ENCODE measurements at places on chromosomes 5 and 9.

- DNase-seq: peak; percentile 65
Measured at GRCh38 chr5:61362796-61363368, 30.8 kb downstream of the ZSWIM6 start.

GRCh38 chr5:73365990-73366667, 82.4 kb downstream of the FOXD1 start:
- DNase-seq: no peak

- no peak for DNase-seq
Measured at GRCh38 chr5:151464101-151464500, 16.7 kb downstream of the SLC36A1 start.

GRCh38 chr5:172904643-172905345, 54.4 kb upstream of the RPL26L1 start:
- peak; percentile 68 for DNase-seq

DNA sequence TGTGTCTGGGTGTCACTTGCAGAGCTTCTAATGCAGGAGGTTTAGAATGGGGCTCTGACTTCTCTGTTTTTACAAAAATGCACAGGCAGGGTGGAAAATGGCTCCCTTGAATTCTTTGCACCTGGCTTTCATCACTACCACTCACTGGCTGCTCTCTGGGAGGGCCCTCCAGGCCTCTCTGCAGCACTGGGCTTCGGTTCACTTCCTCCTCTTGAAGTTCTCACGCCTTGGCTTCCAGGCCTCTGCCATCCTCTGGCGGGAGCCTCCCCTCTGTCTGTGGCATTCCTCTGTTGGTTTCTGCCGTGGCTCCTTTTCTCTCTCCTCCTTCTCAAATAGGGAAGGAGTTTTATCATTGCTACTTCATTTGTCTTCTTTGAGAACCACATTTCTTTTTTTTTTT, 2.8 kb upstream of the PRLR start:
- DNase-seq: no peak

DNA sequence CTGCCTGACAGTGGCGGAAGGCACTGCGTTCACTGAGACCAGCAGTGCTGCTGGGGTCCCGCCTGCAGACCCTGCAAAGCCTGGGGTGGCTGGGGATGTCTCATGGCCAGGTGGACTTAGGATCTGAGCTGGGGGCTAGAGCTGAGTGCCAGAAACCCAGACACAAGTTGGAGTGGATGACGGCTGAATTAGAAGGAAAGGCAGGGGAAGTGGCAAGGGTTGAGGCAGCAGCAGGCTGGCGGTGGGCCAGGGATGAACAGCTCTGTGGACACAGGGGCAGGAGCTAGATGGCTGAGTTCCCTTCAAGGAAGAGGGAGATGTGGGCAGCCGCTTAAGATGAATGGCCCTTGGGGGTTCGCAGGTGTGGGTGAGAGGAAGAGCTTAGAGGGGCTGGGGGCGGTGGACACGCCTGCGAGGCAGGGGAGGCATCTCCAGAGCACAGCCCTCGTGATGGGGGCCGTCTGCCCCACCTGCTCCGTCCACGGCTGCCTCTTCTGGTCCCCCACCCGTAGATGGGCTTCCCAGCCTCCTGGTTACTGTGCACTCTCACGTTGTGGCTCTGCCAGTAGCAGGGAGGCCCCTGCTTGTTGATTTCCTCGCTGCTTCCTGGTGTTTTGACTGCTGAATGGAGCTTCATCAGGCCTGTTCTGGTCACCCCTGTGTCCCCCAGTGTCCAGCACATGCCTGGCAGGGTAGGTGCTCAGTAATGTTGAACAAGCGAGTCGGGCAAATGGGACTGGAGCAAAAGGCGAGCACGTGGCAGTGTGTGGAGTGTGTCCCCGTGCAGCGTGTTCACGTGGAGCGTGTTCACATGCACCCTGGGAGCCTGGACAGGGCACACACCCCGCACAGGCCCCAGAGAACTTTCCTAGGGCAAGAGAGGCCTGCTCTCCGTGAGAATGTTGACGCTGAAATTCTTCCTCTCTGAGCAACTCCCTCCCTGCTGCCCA, 168.2 kb downstream of the CACNA1B start:
- peak; percentile 27 for DNase-seq

GRCh38 chr5:149133795-149134777, 7.2 kb upstream of the ABLIM3 start:
- DNase-seq: no peak

DNA sequence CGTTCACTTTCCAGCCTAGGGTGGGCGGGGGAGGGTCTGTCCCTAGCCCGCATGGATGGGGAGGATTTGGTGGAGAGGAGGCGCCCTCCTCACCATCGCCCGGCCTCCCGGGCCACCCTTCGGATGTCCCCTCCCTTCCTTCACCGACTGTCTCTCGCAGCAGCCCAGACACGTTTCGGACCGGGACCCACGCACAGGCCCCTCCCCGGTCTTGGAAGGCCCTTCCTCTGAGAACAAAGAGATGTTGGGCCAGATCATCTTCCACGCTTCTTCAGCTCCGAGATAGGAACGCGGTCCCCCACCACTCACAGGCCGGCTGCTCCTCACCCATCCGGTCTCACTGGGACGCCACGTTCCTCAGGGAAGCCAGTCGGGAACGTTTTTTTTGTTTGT, 640 bp upstream of the DPM2 start:
- peak; percentile 76 for DNase-seq

DNA sequence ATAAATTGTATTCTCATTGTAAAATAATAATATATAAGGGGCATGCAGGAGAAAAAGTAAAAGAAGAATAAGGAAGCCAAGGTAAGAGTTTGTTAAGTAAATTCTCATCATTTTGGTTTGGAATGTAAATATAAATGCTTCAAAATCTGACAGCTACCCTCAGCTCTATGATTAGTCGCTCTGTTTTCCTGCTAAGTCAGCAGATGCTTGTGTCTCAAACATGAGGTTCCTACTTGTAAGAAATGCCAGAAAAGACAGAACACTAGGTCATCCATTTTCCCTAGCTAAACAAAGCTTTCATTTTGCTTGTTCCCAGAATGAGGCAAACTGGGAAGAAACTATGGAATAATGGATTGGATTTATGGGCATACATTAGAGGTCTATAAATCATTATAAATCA, 293.1 kb downstream of the DMRTA1 start:
- no peak for DNase-seq

GRCh38 chr5:151906246-151906645, 18.4 kb downstream of the GLRA1 start:
- no peak for DNase-seq

DNA sequence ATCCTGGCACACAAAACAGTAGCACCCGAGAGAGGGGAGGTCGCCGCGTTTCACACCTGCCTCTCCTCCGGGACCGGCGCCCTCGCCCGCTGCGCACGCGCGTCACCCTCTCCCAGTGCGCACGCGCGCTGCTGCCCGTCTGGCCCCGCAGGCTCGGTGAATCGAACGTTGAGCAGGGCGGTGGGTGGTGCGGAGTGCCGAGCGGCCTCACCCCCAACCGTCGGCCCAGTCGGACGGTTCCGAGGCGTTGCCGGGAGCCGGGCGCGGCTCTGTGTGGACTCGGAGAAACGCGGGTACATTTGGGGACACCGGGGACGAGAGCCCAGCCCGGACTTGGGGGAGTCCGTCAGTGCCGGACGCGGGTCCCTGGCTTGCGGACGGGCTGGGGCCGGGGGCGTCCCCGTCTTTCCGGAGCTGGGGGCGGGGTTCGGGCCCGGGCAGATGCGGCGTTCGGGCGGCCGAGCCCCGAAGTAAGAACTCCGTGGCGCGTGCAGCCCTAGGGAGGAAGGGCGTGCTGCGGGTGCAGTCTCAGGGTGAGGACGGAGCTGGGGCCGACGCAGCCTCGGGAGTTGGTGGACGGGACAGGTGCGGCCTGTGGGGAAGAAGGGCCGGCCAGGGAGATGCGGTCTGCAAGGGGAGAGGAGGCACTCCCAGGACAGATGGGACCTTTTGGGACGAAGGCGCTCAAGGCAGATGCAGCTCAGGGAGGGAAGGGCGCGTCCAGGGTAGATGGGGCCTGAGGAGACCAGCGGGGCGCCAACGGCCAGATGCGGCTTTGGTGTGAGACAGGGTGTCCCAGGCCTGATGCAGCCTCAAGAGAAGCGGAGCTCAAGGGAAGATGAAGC, at the start of gene POMT1:
POMT1 (plus strand) TSS at position 138 of the 845 bp plus-strand sequence. CDS start 1,301 bp downstream, outside the sequence.
- DNase-seq: peak; percentile 96

DNA sequence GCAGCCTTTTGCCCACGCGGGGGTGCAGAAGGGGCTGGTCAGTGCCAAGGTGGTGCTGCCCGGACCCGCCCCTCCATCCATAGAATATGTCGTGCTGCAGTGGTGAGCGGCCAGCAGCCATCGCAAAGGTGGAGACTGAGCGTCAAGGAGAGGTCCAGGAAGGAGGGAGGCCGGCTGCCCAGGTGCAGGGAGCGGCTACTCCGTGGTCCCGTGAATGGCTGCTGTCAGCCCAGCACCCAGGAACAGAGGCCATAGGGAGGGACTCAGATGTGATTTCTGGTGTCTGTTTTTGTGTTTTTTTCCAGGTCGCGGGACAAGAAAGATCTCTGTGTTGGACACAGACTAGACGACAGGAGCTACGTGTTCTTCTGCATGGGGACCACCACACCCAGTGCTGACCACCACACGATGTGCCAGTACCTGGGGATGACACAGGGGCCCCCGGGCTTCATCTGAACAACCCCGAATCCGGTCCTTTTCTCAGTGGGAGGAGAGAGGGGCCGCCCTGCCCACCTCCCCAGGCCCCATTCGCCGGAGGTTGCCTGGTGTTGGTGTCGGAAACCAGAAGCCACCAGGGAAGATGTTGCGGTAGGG, 29.0 kb downstream of the PAEP start:
- DNase-seq: no peak

- no peak for DNase-seq
Measured at GRCh38 chr5:52880541-52880940, 92.8 kb downstream of the ITGA1 start.

DNA sequence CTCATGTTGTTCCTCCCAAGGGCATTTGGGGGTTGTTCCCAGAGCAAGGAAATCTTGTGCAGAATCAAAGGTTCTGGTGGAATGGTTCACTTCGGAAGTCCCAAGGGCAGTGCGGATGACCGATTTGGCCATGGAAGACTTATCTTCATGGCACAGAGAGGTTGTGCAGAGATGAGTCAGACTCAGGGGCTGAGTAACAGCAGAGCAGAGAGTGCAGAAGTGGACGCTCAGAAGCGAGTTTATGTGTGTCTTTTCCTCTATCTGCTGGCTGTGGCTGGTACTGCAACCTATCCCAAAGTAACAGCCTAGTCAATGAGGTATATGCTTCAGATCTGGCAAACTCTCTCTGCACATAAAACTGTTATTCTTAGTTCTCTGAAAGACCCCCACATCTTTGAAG, 118.1 kb downstream of the DPYSL3 start:
- DNase-seq: peak; percentile 82

GRCh38 chr9:119544492-119544891, 175.3 kb upstream of the BRINP1 start:
- peak; percentile 71 for DNase-seq

GRCh38 chr5:14699807-14700400, 35.4 kb downstream of the OTULIN start:
- DNase-seq: no peak

GRCh38 chr5:62385131-62385530, 18.6 kb downstream of the DIMT1 start:
- no peak for DNase-seq

DNA sequence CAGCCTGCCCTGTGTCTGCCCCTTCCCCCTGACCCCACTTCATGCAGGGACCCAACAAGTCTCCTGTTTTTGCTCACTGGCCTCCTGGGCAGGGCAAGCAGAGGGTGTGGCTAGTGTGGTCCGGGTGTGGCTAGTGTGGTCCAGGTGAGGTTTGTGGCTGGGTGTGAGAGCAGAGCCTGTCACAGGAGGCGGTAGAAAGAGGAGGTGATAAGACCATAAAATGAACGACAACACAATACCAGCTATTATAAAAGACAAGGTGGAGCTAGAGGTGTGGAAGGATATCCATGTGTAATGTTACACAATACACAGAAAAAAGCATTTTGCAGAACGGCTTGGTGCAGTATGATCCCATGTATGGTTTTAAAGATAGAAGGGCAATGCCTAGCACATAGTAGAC, 23.3 kb downstream of the SPRY4 start:
- DNase-seq: no peak

- peak; percentile 71 for DNase-seq
Measured at GRCh38 chr5:168941901-168942300, 359.0 kb downstream of the SLIT3 start.

DNA sequence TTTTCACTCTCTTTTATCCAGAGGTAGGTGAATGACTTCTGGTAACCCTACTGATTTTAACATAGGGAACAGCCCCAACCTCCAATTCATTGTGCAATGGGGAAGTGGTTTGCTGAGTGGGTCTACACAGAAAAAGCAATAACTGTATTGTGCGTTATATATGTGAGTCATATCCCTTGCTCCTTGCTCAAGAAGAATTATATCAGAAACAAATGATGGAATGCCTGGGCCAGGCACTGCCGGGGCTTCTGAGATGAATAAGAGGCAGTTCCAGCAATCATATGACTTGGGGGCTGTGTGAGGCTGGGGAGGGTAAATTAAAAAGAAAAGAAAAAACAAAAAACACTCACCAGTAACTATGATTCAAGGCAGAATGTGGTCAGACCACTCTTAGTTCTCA, 79.2 kb upstream of the ABCA1 start:
- no peak for DNase-seq

GRCh38 chr5:159341906-159342310, 11.6 kb upstream of the IL12B start:
- DNase-seq: no peak

DNA sequence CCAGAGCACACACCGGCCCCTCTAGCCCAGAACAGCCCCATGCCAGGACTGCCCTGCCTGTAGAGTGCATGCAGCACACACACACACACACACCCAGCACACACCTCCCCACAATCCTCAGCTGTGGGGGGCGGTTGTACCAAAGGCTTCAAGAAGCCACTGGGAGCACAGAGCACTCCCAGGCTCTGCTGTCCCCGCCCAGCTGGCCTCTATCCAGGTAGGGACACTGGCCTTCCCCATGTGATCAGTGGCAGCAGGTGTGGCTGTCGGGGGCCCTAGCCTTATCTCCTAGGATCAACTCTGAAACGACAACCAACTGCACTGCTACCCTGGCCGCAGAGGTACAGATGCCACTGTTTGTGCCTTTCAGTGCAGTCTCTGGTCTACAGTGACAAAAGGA, 2.0 kb downstream of the ANAPC2 start:
- DNase-seq: no peak

DNA sequence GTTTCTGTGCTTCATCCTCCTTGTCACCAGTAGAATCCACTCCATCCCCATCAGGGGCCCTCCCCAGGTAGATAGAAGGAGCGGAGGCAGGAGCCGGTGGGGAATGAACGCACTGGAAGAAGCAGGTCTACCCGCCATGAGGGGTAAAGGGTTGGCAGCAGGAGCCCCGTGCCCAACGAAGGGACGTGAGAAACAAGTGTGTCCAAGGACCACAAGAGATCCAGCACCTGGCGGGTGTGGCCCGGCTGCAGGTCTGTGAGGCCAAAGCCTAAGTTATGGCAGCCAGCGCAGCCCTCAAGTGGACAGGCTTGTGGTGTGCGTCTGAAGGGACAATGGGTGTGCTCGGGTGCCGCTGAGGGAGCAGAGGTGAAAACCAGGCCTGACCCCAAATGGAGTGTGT, 94.3 kb downstream of the IRX2 start:
- peak; percentile 38 for DNase-seq

DNA sequence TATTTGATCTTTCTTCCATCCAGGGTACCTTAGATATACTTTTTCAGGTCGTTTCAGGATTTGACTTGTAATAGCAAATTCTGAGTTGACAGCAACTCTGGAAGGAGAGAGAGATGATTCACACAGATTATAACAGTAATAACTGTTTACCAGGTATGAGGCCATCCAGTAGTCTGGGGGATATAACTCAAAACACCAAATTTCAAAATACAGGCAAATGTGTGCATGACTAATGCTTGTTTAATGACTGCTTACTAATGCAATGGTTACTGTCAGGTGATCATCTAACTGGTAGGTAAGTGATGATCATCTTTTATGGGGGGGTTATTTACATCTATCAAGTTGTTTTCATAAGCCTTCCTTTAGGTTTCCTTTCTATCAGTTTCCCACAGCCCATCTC, 412.3 kb downstream of the MAT2B start:
- no peak for DNase-seq
